ENCODE measurements at places on chromosomes 4 and X.
A peak's percentile ranks its signal among the peaks of the same experiment; 100 is the strongest.

DNA sequence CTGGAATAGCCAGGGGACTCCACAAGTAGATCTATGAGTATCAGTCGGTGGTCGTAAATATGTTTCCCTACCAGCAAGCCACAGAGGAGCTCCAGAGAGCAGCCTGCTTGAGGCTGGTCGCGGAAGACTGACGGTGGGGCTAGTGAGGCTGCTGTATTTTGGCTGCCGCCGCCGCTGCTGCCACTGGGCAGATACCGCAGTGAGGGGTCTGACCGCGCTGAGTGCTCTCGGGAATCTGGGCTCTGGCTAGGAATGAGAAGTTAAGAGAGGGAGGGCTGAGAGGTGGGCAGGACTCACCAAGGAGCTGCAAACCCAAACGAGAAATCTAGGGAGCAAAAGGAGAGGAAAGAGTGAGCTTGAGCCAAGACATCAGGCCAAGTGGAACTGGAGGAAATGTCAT is at the start of gene EXOC1L:
Gene EXOC1L, plus strand, starts transcription at position 157 of the 400 bp plus-strand sequence. Its CDS starts 237 bp downstream, at position 394.
- DNase-seq, result no peak

- no peak for DNase-seq
Observed at GRCh38 chrX:101252634-101253033, 33.0 kb downstream of the DRP2 start.

- DNase-seq, result no peak
Observed at GRCh38 chrX:14274691-14275090, 245.0 kb upstream of the GEMIN8 start.

DNA sequence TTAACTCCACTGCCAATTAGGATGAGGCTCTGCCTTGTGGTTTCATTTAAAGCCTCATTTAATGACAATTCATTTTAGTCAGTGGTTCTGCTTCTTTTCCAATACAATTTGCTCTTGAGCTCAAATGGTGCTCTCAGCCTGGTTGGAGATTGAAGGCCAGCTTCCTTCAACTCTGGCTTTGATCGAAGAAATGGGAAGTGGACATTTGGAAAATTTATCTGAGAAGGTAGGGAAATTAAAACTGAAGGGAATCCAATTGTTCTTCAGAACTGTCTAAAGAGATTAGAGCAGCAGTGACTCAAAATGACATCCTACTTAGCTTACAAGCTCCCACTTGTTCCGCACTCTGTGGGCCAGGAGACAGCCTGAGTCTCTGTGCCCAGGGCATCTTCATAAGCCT is 206.8 kb downstream of the SMARCA1 start:
- DNase-seq, result no peak

DNA sequence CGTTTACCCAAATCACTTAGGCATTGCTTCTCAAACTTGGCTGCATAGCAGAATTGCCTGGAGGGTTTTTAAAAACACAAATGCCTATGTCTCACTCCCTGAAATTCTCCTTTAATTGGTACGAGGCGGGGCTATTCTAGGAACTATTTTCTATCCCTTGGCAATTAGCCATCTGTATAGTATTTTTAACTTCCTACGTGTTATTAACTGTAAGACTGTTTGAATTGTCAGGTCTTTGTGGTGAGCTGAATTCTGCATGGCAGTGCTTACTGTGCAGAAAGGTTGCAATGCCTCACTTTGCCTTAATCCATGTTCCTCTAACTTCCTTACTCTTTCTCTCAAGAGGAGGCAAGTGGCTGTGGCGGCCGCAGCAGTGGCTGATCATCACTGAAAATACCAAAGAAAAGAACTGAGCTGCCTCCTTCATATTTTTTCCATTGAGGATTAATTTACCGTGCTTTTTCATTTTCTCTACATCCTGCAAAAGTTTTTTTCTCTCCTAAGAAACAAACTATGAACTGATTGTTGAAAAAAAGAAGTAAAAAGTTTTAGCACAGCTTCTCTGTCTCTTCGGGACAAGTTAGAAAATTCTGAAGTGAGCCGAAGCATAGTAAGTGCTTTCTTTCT is at the start of gene SHROOM3:
Gene SHROOM3, plus strand, starts transcription at position 329 of the 627 bp plus-strand sequence. CDS start 824 bp downstream, outside the sequence.
- no peak for DNase-seq

GRCh38 chr4:151652841-151653547 is 107.8 kb downstream of the GATB start:
- DNase-seq, result no peak

- DNase-seq, result no peak
Observed at GRCh38 chr4:180234730-180235129, 2008.5 kb upstream of the TENM3 start.

- DNase-seq, result no peak
Observed at GRCh38 chr4:157980158-157980557, 192.7 kb downstream of the GASK1B start.

- no peak for DNase-seq
Observed at GRCh38 chr4:82223715-82224114, 150.1 kb downstream of the HNRNPD start.

- no peak for DNase-seq
Observed at GRCh38 chr4:153261914-153262313, 57.7 kb downstream of the TRIM2 start.

GRCh38 chr4:155543126-155543765 is 123.4 kb upstream of the GUCY1A1 start:
- no peak for DNase-seq

DNA sequence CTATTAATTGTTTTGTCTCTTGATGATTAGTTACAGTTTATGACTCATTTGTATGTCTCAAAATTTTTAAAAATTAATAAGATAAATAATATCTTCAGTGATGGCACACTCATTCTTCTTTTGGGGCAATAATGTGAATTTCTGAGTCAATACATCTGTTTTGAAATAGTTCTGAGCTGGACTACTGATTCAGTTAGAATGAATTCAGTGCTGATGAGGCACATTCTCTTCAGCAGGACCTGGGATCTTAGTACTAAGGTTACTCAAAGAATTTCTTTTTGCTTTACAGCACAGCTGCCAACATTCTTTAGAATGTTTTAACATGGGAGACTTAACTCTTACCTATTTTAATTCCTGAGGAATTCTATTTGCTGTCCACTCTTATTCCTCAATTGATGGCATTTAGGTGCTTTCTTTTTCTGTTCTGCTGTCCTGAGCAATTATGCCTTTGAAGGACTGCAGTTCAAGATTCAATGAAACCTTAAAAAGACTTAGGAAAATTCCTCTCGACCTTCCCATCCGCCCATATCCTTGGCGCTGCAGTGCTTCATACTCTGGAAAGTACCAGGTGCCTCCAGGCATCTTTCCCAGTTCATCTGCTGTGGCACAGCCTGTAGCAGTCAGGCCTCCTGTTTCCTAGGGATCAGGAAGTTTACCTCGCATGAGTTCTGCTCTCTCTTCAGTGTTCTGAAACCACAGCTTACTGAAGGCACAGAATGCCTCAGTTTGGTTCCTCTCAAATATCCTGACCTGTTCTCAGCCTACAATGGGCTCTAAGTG is 213.7 kb downstream of the FSTL5 start:
- no peak for DNase-seq

DNA sequence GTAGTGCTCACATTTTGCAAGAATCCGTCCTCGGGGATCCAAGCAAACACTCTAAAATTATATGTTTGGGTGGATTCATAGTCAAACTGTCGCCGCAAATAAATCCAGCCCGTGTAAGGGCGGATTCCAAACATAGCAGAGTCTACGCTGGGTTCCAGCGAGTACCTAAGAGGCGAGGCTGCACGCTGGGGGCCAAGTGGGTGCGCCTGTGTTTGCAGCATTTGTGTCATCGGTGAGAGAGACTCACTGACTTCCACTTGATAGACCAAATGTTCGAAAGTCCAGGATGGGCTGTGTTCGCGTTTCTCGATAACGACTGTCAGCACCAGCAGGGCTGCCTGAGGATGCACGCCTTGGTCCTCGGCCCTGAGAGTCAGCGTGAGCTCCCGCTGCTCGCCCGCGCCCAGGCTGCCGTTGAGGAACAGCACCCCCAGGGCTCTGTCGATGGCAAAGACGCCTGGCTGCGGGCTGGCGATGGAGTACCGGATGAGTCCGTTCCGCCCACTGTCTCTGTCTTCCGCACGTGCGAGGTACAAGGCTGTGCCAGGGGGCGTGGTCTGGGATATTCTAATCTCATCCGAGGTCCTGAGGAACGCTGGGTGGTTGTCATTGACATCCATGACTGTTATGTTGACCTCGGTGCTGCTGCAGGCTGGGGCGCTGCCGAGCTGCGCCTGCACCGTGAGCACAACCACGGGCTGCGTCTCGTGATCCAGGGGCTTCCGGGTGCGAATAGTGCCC is 158.7 kb downstream of the DCHS2 start:
- peak; percentile 7 for DNase-seq

- DNase-seq, result no peak
Observed at GRCh38 chr4:119135721-119136121, at the start of gene MYOZ2. Gene MYOZ2 (plus strand): TSS chr4:119135832. CDS start chr4:119136526, 694 bp downstream.

GRCh38 chr4:129278868-129279267 is 182.9 kb downstream of the C4orf33 start:
- no peak for DNase-seq

DNA sequence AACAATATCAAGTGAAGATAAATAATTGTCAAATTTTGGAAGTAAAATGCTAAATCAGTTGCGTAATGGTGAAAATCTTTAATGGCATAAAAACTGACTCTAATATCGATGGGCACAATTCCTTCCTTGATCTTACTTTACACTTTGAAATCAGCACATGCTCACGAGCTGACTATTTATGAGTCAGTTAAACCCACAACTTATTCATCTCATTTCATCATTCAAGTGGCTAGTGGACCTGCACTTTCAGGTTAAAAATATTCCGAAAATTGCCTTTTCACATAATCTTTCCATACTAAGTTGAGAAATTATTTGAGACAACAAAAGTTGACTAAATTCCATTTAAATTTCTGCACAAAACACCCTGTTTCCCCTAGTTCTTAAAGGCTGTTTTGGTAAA is 582.1 kb upstream of the TENM3 start:
- no peak for DNase-seq

GRCh38 chr4:108567831-108568230 is 52.5 kb upstream of the RPL34 start:
- DNase-seq, result no peak

GRCh38 chr4:72383439-72383838 is 185.6 kb downstream of the ADAMTS3 start:
- DNase-seq, result no peak

GRCh38 chrX:119155416-119156035 is 27.9 kb upstream of the KIAA1210 start:
- no peak for DNase-seq

GRCh38 chr4:10013722-10014121 is 7.6 kb downstream of the SLC2A9 start:
- no peak for DNase-seq

DNA sequence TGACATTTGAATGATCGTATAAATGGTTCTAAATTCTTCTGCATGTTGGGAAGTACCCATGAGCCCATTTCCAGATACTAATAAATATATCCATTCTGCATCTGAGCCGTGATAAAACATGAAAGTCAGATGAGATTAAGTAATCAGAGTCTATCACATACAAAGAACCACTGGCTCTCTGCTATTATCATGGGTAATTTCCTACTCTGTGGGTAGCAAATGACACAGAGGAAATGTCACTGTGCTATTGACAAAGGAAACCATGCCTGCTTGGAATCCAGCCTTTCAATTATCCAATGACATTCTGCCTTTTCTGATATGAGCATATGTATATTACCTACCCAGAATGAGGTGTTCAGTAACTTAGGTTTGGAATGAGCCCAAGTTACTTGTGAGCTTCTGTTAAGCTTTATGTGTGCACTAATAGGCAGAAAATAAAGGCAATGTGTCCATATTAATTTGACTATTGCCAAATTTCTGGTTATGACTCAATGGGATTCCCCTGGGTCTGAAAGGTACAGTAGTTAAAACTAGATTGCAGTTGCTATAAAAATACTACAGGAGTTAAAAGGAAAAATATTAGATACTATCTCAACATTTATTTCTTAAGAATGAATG is 238.7 kb upstream of the KCNIP4 start:
- no peak for DNase-seq

DNA sequence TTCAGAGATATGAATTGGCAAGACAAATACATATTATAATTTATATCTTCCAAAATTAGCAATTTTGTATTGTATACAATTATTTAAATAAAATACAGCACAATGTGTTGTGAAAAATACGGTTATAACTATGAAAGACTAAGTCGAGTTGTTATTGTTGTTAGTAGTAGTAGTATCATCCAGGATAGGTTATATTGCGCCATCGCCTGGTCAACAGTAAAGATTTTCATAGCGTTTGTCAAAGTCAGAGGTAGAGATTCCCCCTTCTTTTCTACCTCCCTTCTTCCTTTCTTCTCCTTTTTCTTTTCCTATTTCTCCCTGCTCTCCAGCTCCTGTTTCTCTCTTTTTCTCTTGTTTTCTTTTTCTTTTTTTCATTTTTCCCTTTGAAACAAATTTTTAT is 499.1 kb upstream of the EPHA5 start:
- DNase-seq, result no peak

GRCh38 chrX:129565046-129565650 is 25.1 kb downstream of the OCRL start:
- no peak for DNase-seq

- DNase-seq, result no peak
Observed at GRCh38 chr4:114287079-114287696, 307.7 kb upstream of the ARSJ start.

- DNase-seq, result no peak
Observed at GRCh38 chr4:188432328-188432727, 293.1 kb downstream of the TRIML1 start.

DNA sequence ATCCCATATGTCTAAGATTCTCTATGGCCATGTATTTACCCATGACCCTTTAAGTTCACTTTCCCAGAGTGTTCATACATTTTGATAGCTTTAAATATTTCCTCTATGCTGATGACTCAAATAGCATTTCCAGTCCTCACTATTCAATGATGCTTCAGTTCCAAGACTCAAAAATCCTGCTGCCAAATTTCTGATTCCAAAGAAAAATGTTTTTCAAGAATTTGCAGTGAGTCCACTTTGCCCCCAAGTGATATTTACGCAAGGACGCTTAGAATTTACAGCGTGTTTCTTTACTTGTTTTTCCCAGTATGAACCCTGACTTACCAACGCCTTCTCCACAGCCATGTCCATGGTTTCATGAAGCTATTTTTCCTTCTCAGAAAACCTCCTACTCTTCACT is 127.9 kb upstream of the PCDH18 start:
- no peak for DNase-seq

GRCh38 chr4:174080361-174080760 is 203.1 kb downstream of the FBXO8 start:
- no peak for DNase-seq

DNA sequence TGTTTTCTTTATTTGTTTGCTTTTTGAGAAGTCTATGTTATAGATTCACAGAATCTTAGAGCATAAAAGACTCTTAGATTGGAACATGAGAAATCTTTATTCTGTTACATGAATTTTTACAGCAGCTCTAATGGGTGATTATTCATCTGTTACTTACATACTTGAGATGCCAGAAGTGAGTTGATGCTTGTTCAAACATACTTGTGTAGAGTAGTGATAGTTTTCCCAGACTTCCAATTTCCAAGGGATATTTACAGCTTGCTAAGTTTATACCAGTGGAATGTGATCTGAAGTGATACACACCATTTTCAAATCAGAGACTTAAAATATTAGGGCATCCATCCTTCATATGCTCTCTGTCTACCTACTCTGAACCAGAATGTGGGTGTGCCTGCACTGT is 252.9 kb upstream of the SMIM31 start:
- no peak for DNase-seq

Measured in activated CD8-positive, alpha-beta memory T cell treated with anti-CD3 and anti-CD28 coated beads for 48 hours (primary cell).